ENCODE measurements at places on chromosomes 7 and 10.

DNA sequence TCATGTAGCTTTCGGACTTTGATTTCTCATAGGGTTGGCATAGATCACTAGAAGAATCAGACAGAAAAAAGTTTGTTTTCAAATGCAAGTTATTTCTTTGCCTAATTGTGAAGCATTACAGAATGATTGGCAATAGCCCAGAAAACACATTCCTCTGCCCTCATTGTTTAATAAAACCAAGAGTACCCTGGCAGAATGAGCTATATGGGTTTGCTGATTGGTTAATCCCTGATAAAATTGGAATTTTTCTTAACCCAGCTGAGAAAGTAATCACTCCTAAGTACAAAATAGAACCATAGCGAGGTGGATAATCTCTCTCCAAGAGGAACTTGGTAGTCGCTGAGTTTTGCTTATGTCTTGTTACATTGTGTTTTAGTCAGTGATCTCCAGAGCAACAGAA, 30.9 kb upstream of the CREB5 start:
- DNase-seq: no peak

GRCh38 chr7:22460363-22460988, 39.5 kb downstream of the STEAP1B start:
- no peak for DNase-seq

DNA sequence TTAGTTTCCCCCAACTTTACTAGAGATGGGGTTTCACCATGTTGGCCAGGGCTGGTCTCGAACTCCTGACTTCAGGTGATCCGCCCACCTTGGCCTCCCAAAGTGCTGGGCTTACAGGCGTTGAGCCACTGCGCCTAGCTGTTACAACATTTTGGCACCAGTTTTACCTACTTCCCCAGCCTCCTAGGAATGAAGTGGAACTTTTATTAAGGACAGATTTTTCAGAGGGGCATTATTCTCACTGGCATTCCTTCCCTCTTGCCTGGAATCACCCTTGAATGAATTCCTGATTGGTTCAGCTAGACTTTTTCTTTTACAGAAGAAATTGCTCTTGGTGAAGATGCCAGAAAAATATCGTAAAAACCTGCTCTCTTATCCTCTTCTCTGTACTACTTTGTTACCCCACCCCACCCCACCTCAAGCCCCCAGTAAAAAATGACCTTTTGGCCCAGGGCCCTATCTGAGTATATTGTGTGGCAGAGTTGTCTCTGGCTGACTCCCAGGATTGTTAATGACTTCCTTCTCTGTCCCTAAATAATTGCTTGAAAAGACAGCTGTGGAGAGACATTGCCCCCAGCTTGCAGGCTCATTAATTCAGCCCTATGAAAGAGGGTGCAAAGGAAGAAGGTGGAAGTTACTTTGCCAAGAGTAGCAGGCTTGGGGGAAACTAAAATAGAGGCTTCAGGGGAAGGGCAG, 189.6 kb downstream of the AUTS2 start:
- no peak for DNase-seq

DNA sequence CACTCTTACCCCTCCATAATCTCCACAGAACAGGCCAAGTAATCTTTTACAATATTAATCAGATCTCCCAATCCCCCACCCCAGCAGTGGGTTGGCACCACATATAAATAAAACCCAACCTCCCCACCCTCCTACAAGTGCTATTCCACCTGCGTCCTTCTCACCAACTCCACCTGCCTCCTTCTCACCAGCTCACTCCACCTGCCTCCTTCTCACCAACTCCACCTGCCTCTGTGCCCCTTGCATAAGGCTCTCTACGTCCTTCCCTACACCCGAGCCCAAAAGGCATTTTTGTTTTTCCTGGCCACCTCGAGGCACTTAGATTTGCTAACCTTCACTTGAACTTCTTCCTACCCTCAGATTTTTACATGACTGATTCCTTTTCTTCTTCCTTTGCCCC, 89.7 kb downstream of the ATE1 start:
- no peak for DNase-seq

- DNase-seq: no peak
Measured at GRCh38 chr7:55177589-55178261, 158.9 kb downstream of the EGFR start.

DNA sequence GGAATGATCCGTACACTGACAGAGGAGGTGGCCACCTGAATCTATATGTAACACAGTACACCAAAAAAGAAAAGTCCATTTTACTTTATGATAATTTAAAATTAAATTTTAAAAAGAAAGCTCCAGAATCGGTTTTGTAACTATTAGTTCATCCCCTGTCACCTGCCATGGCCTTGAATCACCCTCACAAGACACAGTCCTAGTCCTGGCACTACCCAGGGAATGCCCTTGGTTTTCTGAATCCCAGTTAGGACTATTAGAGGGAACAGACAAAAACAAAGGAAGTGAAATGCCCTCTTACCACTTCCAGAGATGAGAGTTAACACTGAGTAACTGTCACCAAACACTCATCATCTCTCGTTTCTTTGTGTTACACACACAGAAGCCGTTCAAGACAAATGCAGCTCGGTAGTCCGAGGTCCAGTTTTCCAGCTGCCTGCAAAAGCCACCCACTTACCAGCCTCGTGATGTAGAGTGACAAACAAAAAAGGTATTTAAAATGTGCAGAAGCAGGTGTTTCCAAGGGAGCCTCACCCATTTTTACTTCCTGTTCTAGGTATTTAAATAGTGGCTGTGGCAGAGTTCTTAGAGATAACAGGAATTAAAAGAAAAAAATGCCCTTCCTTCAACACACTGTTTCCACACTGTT, 6.1 kb downstream of the PTPRN2 start:
- no peak for DNase-seq

GRCh38 chr10:90635111-90635765, 222.6 kb downstream of the HTR7 start:
- no peak for DNase-seq

GRCh38 chr7:73899731-73900142, 38.8 kb downstream of the TMEM270 start:
- DNase-seq: peak; percentile 92

DNA sequence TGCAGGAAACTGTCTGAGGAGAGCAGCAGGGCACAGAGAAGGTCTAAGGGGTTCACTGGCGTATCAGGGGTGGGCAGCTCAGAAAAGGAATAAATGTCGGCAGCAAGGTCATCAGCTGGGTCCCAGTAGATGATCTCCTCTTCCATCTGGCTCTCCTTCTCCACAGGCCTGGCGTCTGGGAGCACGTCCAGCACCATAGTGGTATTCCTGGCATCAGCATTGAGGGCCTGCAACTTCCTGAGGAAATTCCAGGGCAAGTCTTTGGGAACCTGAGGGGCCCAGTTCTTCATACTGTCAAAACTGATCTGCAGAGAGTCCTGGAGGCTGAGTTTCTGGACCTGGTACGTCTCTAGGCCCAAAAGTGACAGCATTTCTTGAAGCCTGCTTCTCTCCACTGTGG, 9.6 kb upstream of the MRPS24 start:
- no peak for DNase-seq

DNA sequence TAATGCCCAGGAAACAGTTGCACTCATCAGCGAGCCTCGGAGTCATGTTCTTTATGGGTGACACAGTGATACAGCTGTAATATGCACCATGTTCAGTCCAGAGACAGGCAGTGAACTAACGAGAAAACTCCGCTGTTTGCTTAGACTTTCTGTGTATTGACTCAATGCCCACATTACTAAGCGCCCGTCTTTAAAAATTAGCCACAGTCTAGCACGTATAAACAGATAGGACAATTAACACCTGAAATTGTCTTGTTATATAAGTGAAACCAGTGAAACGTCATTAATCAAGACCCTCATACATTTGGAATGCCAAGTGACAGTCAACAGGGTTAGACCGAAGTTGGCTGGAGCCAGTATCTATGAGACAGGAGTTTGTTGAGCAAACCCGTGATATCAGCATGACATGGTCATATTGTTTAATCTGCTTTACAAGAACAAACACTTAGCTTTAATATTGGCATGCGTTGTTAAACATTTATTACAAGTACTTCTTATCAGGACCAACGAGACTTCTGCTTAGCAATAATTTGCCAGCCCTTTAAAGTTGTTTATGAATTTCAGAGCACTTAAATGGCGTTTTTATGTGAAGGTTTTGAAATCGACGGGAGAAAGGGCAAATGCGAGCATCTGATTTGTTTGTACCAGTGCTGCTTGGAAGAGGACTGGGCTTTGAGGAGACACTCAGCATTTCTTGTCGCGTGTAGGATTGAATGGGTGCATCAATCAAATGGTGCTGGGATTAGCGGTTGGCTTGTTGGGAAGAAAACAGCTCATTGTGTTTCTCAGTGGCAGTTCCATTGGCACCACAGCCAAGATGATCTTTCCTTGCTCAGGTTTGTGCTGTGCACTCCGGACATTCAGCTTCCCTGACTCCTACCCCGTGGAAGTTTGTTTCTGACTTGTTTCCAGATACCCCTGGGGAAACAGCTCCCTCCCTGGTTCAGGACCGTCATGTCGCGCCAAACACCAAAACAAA, 56.3 kb downstream of the CAMK1D start:
- no peak for DNase-seq

- DNase-seq: no peak
Measured at GRCh38 chr10:63562857-63563256, 41.7 kb downstream of the REEP3 start.

DNA sequence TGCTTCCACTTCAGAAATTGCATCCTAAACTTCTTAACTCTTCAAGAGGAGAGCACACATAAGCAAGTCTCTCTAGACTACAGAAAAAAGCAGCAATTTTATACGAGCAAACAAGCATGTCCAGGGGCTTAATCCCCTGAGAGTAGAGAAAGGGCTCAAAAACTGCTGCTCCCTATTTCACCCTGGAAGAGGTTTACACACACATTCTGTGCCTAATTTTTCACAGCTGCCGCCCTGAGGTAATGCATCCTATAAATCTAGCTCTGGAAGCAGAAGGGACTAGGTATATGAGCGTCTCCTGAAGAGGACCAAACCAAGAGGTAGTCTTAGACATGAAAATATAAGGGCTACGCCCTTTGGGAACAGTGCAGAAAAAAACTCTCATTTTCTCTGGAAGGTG, 73.1 kb downstream of the CRPPA start:
- no peak for DNase-seq

GRCh38 chr10:4622384-4622783, 203.6 kb upstream of the AKR1E2 start:
- no peak for DNase-seq

GRCh38 chr7:151404216-151405011, 5.4 kb downstream of the WDR86 start:
- no peak for DNase-seq

GRCh38 chr7:93442478-93443224, 131.9 kb downstream of the CALCR start:
- DNase-seq: no peak

GRCh38 chr7:20340839-20341238, 10.1 kb downstream of the ITGB8 start:
- DNase-seq: no peak

GRCh38 chr10:132605390-132605789, 67.8 kb downstream of the INPP5A start:
- no peak for DNase-seq

GRCh38 chr7:66075590-66076461, at the start of gene ASL:
ASL (plus strand) TSS chr7:66075819; CDS start chr7:66076082, 263 bp downstream.
- peak; percentile 92 for DNase-seq

DNA sequence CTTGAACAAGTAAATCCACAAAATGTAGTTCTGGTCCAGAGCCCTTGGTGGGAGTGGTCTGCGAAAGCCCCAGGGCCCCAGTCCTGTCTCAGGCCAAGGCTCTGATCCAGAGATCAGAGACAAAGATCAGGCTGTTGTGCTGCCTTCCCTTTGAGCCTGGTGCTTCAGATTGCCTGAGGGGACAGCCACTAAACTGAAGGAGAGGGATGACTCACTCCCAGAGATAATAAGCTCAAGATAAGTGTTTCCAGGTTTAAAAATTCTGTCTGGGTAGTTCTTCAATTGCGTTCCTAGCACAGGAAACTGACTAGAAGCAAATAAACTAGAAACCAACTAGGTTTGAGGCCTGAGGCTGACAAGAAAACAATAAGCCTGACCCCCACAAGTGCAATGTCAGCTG, 190.2 kb downstream of the RAMP3 start:
- DNase-seq: no peak

DNA sequence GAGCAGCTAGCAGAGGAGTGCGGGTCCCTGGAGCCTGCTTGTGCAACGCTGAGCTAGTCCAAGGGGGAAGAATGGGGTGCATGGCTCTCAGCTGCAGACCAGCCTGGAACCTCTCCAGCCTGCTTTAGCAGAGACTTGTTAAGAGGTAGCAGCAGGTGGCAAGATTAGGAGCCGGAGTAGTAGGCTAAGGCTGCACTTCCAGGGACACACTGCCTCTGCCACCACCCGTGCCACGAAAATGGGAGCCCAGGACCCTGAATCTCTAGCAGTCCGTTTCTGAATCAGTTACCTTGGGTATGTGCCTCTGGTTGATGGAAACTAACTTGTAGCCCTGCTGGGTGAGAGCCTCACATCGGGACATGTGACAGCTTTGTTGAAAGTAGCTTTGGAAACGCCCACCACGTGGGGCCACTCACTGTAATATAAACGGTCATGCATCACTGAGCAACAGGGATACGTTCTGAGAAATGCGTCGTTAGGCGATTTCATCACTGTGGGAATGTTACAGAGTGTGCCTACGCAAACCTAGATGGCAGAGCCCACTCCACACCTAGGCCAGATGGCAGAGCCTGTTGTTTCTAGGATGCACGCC, 25.9 kb downstream of the HTRA1 start:
- no peak for DNase-seq

- no peak for DNase-seq
Measured at GRCh38 chr7:141039376-141039775, 24.6 kb upstream of the MRPS33 start.

DNA sequence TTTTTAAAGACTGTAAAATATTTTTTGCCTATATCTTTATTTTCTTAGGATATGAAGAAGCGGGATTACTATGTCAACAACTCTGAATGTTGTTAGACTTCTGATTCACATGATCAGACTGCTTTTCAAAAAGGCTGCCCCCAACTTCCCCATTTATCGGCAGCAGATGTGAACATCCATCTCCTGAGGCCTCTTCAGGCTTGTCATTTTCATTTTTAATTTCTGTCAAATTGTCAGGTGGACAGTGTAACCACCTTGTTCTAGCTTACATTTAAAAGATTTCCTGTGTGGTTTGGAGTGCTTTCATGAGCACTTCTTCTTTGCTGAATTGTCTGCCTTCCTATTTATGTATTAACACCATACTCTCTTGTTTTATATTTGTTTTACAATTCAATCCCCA, 78.8 kb upstream of the GSDME start:
- no peak for DNase-seq

GRCh38 chr7:144529269-144529926, 125.9 kb upstream of the NOBOX start:
- DNase-seq: no peak

GRCh38 chr10:71036297-71036966, 148.1 kb upstream of the PCBD1 start:
- DNase-seq: no peak

DNA sequence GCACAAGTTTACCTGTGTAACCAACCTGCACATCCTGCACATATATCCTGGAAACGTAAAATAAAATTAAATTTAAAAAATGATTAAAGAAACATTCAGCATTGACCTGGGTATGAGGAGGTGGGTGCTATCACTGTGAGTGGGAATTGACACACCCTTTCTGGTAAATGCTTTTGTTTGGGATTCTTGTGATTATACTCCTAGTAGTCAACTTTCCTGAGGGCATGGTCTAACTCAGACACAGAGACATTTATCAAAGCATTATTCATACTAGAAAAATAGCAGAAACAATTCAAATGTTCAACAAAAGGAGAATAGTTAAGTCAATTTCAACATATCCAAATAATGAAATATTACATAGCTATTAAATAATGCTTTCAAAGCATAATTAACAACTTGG, 44.2 kb downstream of the CNNM2 start:
- DNase-seq: no peak

Measured in left forelimb (tissue), 1 donor.